ENCODE measurements at places on chromosomes 3 and 15.

- no peak for DNase-seq
Measured at GRCh38 chr3:79125313-79125984, 642.3 kb downstream of the ROBO1 start.

GRCh38 chr3:121411523-121411922, 134.3 kb downstream of the POLQ start:
- no peak for DNase-seq

DNA sequence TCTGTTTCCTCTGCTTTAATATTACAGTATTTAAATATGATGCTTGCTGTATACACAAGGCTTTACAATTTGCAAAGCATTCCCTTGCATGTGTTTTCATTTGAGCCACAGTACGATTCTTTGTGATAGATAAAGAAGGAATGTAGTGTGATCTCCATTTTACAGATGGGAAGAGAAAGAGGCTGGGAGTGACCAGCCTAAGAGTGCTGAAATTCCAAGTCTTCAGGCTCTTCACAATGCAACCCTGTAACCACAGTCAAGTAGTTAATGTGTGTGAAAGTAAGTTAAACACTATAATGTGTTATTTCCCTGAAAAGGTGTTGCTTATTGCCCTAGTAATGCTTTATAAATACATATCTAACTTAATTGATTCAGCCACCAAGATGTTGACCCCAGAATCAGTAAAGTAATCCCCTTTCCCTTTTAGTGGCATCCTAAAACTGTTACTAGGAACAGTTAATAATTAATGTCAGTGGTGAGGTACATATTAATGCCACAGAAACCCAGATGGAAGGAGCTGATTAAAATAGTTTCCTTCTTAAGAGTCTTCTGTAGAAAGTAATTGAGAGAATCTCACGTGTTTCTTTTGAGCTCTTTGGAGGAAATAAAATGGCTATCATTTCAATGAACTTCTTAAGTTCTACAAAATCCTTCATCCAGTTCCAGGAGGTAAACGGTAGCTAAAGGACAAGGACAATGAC, 110.4 kb downstream of the IL12A start:
- DNase-seq: no peak

DNA sequence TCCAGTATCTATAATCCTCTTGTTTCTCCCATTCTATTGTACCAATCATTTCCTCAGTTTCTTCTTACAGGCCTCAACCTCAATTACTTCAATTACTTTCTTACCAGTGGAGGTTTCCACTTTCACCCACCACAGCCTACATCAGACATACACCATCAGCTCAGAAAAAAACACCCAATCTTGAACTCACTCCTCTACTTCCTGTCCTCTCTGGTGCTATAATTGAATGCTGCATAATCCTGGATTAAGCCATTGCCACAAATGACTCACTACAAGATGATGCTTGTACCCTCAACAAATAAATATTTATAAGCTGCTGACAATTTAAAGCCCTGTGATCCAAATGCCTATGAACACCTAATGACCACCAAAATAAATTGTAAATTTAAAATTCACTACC, 18.5 kb downstream of the RYK start:
- no peak for DNase-seq

GRCh38 chr3:81308306-81308705, 453.1 kb downstream of the GBE1 start:
- no peak for DNase-seq

Data from NCI-H345 (cell line).